RKO (cell line): ENCODE measurements at places on chromosomes 16 and 17.
A peak's percentile ranks its signal among the peaks of the same experiment; 100 is the strongest.

DNA sequence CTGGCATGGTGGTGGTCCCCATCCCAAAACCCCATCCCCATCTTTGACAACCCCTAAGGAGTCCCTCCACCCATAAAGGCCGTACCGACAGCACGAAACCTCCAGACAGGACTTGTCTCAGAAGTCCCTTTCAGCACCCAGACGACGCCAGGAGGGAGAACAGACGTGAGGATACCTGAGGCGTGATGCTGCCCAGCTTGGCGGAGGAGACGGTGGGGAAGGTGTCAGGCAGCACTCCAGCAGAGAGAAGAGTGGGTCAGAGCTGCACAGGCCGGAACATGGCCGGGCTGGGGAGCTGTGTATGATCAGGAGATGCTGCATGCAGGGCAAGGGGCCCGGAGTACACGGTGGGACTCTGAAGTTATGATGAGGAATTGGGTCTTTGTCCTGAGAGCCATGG lies 244.2 kb downstream of the GSG1L start:
- DNase-seq = no peak

GRCh38 chr16:20519231-20519630 lies 56.9 kb downstream of the ACSM2B start:
- no peak for DNase-seq

GRCh38 chr17:57535249-57535966 lies 209.7 kb downstream of the CCDC182 start:
- no peak for DNase-seq

DNA sequence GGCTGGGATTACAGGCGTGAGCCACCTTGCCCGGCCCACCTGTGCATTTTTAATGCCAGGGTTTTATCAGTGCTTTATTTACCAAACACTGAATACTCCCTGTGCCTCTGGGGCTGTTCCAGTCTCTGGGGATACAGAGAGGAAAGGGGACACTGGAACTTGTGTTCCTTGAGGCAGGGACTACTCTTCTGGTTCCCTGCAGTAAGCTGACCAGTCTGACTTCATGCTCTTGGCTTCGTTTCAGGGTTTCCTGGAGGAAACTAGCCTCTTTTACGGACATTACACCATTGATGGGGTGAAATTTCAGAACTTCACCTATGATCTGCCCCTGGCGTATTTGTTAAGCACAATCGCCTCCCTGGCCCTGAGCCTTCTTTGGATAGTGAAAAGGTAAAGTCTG lies 37.4 kb upstream of the COQ7 start:
- DNase-seq = no peak

DNA sequence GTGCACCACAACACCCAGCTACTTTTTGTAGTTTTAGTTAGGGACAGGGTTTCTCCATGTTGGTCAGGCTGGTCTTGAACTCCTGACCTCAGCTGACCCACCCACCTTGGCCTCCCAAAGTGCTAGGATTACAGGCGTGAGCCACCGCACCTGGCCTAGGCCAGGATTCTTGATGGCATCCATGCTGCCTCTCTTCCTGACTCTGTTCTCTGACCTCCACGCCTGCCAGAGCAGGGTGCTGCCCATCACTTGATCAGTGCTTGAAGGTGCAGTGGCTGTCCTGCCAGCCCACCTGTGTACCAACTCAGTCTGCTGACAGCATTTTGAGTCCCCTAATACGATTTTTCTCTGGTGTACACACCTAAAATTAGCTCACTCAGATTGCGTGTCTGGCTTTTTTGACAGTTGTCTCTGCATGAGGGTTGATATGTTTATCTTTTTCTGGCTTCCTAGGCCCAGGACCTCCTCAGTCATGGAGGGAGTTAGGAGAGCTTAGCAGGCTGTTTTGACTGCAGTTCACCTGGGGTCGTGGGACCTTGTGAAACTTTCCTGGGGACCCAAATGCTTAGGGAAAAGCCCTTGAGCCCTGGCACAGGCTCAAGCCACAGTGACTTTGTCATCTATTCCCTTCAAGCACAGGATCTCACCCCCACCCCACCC lies 5.9 kb downstream of the HAS3 start:
- DNase-seq = no peak

DNA sequence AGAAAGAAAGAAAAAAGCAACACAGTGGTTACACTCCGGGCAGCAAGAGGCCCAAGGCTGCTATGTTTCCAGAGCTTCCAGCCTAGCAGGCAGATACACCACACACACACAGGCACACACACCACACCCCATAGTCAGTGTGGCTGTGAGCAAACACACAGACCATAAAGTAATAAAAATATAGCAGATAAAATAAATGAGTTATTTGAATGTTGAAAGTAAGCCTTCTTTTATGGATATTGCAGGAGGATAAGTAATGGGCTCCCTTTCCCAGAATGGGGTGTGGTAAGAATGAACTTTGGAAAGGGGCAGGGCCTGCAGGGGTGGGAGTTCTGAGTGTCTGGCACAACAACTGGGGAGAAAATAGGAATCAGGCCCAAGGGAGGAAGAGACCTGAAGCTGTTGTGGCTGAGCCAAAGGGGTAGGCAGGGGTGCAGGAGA lies 4.8 kb upstream of the CDK5RAP3 start:
- DNase-seq = no peak

GRCh38 chr16:67460168-67460567 lies 20.8 kb downstream of the ATP6V0D1 start:
- no peak for DNase-seq

- DNase-seq = no peak
Observed at GRCh38 chr16:80273635-80274538, 266.9 kb upstream of the DYNLRB2 start.

GRCh38 chr17:62802561-62803205 lies 5.4 kb downstream of the MARCHF10 start:
- DNase-seq = no peak

- DNase-seq = no peak
Observed at GRCh38 chr16:87855852-87856715, 13.2 kb downstream of the SLC7A5 start.

GRCh38 chr16:73047536-73048291 lies at the start of gene ZFHX3:
Gene ZFHX3, minus strand, starts transcription at chr16:73048128. Its CDS starts 87,983 bp downstream, at chr16:72960145.
- peak; percentile 70 for DNase-seq
